ENCODE measurements at places on chromosomes 3 and 15. TPM values are rescaled to one million over a fixed set of nuclear protein-coding genes. Genes with fewer than 3 reads are reported as not detected.
A peak's percentile ranks its signal among the peaks of the same experiment; 100 is the strongest.

DNA sequence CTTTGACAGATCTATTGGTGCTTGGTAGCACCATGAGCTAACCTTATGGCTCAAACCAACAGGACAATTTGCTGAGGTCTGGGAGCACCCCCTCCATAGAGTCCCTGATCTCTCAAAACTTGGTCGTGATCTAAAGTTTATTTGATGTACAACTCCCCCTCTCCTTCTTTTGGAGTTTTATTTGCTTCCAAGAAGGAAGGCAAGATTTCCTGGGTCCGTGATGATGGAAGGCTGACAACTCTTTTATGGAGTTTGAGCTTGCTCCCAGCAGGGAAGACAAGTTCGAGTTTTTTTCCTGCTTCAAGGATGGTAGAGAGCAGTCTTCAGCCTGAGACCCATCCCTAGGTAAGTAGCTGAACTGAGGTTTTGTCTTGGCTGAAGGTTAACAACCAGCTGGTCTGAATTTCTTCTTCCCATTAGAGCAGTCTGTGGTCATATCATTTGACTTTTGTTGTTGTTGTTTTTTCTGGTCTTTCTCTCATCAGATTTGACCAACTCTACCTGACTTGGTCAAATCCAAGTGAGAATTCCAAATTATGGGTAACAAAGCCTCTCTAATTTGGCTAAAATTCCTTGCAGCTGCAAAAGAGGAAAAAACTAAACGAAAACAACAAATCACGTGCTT is 2.8 kb upstream of the MUC20 start:
- no peaks in the 10 kb centered on the region for H3K27me3 ChIP-seq
- DNase-seq: no peak
- peaks cover 24% of the 10 kb centered on the region for H3K4me1 ChIP-seq

DNA sequence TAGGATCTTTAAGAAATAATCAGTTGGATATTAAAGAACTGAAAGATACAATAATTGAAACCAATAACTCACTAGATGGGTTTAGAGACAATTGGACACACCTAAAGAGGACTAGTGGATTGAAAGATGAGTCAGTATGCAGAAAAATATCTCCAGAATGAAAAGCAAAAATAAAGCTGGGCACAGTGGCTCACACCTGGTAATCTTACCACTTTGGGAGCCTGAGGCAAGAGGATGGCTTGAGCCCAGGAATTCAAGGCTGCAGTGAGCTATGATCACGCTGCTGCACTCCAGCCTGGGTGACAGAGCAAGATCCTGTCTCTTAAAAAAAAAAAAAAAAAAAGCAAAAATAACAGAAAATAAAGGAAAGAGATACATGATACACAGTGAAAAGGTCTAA is 37.4 kb upstream of the CCDC174 start:
- no peaks in the 10 kb centered on the region for H3K4me1 ChIP-seq
- no peaks in the 10 kb centered on the region for H3K36me3 ChIP-seq

Gene ITGA11
- 0.48 TPM for total RNA-seq

Gene MCF2L2
- 0.20 TPM for total RNA-seq

DNA sequence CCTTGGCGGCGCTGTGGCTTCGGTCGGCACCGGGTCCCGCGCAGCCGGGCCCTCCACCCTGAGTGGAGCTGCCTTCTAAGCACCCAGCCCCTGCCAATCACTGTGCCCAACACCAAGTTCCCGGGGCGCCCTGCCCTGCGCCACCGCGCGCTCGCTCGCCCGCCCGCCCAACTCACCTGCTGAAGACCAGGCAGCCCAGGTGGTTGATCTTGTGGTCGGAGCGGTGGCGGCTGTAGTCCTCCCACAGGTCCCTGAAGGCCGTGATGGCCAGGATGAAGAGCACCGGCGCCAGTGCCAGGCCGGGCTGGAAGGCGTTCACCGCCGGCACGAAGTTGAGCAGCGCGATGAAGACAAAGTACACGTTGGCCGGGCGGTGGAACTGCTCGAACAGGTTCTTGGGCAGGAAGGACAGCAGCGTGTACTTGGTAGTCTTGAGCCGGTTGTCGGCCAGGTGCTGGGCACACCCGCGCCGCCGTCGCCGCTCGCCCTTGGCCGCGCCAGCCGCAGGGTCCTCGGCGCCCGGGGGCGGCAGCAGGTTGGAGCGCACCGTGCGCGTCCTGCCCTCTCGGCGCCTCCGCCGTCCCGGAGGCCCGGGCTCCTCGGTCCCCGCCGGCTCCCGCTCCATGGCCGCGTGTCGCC is 536 bp downstream of the ATP10A start:
- H3K4me3 ChIP-seq: peak overlapping the region; percentile 62
- H3K27ac ChIP-seq: peak overlapping the region; percentile 69
- H3K27me3 ChIP-seq: no peaks in the 10 kb centered on the region
- H3K36me3 ChIP-seq: no peaks in the 10 kb centered on the region

DNA sequence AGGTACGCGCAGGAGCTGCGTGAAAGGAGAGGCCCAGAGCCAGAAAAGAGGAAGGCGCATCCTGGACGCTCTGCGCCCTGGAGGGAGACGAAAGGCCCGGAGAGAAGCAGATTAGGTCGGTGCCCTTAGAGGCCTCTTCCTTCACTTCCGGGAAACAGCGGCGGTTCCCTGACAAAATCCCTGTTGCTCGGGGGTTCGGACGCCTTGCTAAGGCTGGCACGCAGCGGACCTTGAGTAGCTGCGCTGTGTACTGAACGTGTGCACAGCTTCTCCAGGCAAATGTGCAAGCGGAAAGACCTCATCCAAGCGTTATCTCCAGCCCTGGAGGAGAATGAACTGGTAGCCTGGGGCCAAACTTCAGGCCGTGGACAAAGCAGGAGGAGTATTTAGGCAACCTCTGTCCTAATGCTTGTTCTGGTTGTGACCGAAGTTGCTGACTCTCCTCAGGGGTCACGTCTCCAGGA is 3.0 kb upstream of the SOX14 start:
- H3K36me3 ChIP-seq: no peaks in the 10 kb centered on the region
- H3K4me1 ChIP-seq: no peaks in the 10 kb centered on the region
- H3K4me3 ChIP-seq: no peak overlapping the region
- peaks cover 77% of the 10 kb centered on the region for H3K27me3 ChIP-seq
- no peak overlapping the region for H3K27ac ChIP-seq
- no peak for DNase-seq

GRCh38 chr3:124174476-124174875 is 182.6 kb upstream of the ROPN1 start:
- H3K4me1 ChIP-seq: no peaks in the 10 kb centered on the region
- no peaks in the 10 kb centered on the region for H3K36me3 ChIP-seq
- no peaks in the 10 kb centered on the region for H3K27me3 ChIP-seq
- no peak overlapping the region for H3K4me3 ChIP-seq

DNA sequence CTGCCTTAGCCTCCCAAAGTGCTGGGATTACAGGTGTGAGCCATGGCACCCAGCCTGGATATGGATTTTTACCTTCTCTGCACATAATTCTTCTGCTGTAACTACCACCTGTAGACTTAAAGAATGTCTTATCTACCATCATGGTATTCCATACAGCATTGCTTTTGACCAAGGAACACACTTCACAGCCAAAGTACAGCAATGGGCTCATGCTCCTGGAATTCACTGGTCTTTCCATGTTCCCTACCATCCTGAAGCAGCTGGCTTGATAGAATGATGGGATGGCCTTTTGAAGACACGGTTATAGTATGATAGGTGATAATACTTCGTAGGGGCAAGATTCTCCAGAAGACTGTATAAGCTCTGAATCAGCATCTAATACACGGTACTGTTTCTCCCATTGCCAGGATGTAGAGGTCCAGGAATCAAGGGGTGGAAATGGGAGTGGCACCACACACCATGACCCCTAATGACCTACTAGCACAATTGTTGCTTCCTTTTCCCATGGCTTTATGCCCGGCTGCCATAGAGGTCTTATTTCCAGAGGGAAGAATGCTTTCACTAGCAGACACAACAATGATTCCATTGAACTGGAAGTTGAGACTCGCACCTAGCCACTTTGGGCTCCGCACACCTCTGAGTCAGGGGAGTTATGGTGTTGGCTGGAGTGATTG is 60.9 kb upstream of the CDV3 start:
- H3K4me3 ChIP-seq: no peak overlapping the region
- H3K36me3 ChIP-seq: no peaks in the 10 kb centered on the region
- no peaks in the 10 kb centered on the region for H3K4me1 ChIP-seq
- H3K27me3 ChIP-seq: no peaks in the 10 kb centered on the region
- DNase-seq: no peak

DNA sequence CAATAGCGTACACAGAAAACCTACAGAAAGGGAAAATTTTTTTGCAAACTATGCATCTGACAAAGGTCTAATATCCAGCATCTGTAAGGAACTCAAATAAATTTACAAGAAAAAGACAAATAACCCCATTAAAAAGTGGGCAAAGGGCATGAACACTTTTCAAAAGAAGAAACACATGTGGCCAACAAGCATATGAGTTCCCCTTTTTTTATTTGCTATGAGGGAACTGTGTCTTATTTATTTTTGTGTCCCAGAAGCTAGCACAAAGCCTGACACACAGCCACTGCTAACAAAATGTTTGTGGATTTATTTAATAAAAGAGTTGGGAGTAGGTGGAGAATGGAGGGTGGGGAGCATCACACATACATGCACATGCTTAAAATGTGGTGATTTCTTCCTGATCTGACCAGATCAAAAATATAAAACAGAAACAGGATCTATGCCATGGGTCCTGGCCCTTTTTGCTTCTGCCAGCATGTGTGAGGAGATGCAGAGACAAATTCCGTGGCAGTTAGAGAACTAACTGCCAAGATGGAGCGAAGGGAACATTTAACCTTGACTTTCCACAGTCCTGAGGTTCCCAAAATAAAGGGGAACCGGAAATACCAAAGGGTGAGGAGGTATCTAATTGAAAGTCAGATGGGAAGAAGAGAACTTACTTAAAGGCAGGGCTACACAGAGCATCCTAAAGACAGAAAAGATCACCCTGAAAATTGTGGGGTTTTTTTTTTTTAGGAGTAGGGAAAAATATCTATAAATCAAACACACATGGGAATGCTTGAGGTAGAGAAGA is at the start of gene TMEM202:
TMEM202 (plus strand) TSS at position 510 of the 793 bp plus-strand sequence; CDS start at position 532, 22 bp downstream.
- no peaks in the 10 kb centered on the region for H3K36me3 ChIP-seq
- no peak within 1 kb of the TSS for H3K4me3 ChIP-seq
- no peak within 1 kb of the TSS for H3K27ac ChIP-seq
- DNase-seq: no peak
- peaks cover 2% of the 10 kb centered on the region for H3K27me3 ChIP-seq
- no peaks in the 10 kb centered on the region for H3K4me1 ChIP-seq

Gene PTX3
- total RNA-seq: 3.5 TPM

Gene CHRD
- total RNA-seq: 1.9 TPM

Gene TSC22D2
- 35.5 TPM for total RNA-seq

DNA sequence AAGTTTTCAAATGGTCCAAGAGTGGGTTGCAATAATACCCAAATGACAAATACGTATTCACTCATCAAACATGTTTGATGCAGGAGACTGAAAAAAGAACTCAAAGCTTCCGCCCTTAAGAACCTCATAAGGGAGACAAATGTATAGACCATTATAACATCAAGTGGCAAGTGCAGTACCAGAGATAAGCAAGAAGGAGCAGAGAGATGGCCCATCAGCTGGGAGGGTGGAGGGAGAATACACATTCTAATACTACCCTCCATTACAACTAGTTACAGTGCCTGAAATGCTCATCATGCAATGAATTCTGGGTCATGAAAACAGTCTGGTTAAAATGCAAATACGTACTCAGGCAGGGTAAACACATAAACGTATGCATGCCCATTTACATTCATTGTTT is 304.0 kb downstream of the SHQ1 start:
- no peak overlapping the region for H3K4me3 ChIP-seq
- no peak overlapping the region for H3K27ac ChIP-seq
- DNase-seq: no peak
- no peaks in the 10 kb centered on the region for H3K27me3 ChIP-seq
- H3K36me3 ChIP-seq: no peaks in the 10 kb centered on the region

DNA sequence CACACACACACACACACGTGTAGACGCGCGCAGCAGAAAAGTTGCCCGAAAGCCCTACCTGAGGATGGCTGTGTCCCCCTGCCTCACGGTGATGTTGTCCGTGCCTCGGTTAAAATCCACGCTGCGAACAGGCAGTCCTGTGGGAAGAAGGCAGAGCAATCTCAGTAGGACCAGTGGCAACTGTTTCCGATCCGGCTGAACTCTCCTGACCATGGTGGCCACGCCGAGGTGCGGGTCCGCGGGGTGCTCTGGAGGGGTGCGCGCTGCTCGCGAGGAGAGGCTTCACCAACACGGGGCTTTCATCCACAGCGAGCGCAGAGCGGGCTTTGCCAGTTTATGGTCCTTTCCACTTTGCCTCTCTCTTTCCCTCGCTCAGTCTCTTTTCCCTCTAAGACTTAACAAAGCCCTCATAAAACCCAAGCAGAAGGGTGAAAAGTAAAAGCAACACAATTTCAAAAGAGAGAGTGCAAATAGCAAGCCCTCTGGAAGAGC is 422 bp downstream of the LSAMP start:
- H3K36me3 ChIP-seq: no peaks in the 10 kb centered on the region
- H3K4me3 ChIP-seq: peak overlapping the region; percentile 25
- H3K4me1 ChIP-seq: no peaks in the 10 kb centered on the region
- DNase-seq: no peak
- H3K27ac ChIP-seq: peak overlapping the region; percentile 23

- no peak overlapping the region for H3K27ac ChIP-seq
- H3K4me3 ChIP-seq: no peak overlapping the region
- DNase-seq: no peak
- no peaks in the 10 kb centered on the region for H3K27me3 ChIP-seq
- H3K36me3 ChIP-seq: no peaks in the 10 kb centered on the region
- no peaks in the 10 kb centered on the region for H3K4me1 ChIP-seq
Observed at GRCh38 chr3:127545216-127545615, 45.3 kb downstream of the TPRA1 start.

Gene ERC2
- 1.3 TPM for total RNA-seq

Gene IMPG2
- 0.14 TPM for total RNA-seq

DNA sequence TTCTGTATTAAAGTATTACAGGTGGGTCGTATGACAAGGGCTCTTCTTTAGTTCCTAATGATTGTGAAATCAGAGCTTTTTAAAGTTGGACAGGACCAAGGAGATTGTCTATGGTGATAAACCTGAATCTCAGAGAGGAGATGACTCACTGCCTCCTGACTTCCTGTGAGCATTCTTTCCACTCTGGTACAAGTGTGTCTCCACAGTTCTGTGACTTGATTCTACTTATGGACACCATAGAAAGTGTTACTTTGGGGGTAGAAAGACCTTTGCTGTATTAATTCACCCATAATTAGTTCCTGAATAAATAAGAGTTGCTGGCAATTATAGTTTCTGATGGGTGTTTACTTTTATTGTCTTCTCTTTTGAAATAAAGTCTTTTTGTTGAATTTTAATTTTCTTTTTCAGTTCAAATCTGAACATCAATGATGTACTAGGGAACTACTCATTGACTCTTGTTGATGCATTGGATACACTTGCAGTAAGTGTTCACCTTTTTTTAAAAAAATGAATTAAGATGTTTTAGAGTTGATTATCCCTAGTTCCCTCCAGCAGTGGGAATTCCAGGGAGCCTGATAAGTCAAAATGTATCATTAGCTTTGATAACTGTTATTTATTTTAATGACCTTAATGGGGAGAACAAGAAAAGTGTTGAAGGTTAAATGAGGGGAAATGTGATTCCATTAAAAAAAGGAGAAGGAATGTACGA is 7.4 kb downstream of the EDEM1 start:
- H3K4me1 ChIP-seq: peaks cover 11% of the 10 kb centered on the region
- DNase-seq: no peak
- no peak overlapping the region for H3K4me3 ChIP-seq

Gene MED12L
- 8.6 TPM for total RNA-seq

Gene CADPS
- total RNA-seq: 4.6 TPM

Gene RGMA
- total RNA-seq: 53.3 TPM

Gene NR2E3
- total RNA-seq: not detected

All from transverse colon (tissue), 4 donors.